ENCODE measurements at places on chromosomes 2 and 18. TPM values are rescaled to one million over a fixed set of nuclear protein-coding genes. Genes with fewer than 3 reads are reported as not detected.

GRCh38 chr2:74768401-74768914 lies 65.5 kb upstream of the HK2 start:
- no peak for DNase-seq

DNA sequence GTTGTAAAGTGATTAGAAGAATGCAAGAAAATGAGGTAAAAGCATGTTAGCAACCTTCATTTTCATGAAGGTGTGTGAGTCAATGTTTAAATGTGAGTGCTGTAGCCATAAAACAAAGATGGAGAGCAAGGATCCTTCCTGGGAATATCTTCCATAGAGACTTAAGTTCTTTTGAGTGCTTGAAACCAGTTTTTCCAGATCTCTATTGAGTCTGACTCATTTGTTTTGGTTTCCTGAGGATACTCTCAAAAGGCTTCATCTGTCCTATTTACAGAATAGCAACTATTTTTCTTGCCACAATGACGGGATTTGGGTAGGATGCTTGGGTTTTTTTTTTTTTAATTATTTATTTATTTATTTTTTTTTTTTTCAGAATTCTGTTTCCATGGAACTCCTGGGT lies 45.9 kb upstream of the ASB1 start:
- no peak for DNase-seq

GRCh38 chr18:3177902-3178687 lies 41.7 kb downstream of the MYOM1 start:
- DNase-seq: no peak

GRCh38 chr2:52135235-52135634 lies 1103.3 kb upstream of the NRXN1 start:
- DNase-seq: no peak

GRCh38 chr2:116879650-116880160 lies 934.8 kb upstream of the DDX18 start:
- DNase-seq: no peak

DNA sequence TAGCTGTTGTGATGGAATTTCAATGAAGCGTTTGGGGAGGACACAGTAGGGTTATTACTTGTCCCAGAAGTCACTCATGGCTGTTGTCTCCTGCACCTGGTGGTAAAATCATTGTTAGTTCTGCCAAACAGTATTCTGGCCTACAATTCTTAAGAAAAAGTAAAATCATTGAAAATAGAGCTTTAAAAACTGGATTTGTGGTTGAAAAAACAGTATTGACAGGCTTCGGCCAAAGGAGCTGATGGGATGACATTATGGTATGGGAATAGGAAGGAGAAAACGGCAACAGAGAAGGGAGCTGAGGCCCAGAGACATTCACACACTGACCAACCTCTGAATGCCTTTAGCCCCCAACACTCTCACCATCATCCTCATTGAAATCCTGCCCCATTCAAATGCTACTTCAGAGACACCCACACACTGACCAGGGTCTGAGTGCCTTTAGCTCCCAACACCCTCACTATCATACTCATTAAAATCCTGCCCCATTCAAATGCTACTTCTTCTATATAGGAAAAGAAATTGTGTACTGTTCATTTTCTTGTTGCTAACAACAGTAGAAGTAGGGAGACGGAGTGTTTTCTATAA lies 114.1 kb upstream of the OSR1 start:
- DNase-seq: no peak

DNA sequence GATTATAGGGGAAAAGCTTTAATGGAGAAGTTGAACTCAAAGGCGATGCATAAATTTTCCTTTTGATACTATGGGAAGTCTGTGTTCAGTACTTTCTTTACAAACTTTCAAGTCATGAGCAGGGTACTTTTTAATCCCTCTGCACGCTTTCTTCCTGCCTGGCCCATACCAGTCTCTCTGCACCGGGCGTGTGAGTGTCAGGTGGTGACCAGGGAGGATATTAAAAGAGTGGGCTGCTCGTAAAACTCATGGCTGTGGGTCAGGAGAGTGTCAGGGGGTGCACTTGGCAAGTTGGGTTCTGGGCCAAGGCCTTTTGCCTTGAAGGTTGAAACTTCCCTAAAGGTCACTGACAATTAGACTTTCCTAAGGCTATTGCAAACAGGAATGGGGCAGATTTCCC lies 367.8 kb downstream of the GPD2 start:
- no peak for DNase-seq

GRCh38 chr2:173806761-173807160 lies 158.4 kb downstream of the SP3 start:
- DNase-seq: no peak

GRCh38 chr2:233039212-233039845 lies 6.9 kb downstream of the NEU2 start:
- DNase-seq: no peak

Gene SLC8A1
- 50.4 TPM for total RNA-seq

DNA sequence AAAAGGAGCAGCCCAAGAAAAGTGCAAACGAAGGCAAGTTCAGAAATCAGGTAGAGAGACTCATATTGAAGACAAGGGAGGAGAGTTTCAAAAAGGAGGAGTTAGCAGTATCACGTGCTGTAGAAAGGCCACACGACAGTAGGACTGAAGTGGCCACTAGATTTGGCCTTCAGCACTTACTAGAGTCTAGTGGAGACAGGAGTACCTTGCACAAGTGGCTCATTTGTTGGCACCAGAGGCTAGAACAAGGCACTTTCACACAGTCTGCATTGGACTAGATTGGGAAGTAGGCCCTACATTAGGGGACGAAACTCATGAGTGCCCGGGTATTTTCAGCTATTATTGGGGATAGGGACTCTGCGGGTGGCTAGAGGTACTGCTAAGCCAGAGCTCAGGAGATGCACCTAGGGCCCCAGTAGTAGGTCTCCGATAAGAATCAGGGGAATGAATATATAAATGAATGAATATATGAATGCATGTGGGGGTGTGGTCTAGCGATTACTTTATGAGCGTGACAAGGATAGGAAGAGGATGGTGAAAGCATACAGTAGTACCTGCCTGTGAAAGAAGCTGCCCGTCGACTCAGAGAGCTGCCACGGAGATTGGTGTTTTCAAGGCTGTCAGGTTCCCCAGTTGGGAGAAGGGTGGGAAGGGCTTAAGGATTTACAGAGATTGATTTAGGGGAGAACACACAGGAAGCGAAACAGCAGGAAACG lies 1.4 kb upstream of the NCOA1 start:
- no peak for DNase-seq

Gene LHCGR
- not detected for total RNA-seq

Gene SLC19A3
- 0.56 TPM for total RNA-seq

GRCh38 chr18:77114415-77115191 lies 18.0 kb downstream of the MBP start:
- peak; percentile 90 for DNase-seq

GRCh38 chr2:240785424-240786335 lies 34.3 kb downstream of the KIF1A start:
- peak; percentile 74 for DNase-seq

DNA sequence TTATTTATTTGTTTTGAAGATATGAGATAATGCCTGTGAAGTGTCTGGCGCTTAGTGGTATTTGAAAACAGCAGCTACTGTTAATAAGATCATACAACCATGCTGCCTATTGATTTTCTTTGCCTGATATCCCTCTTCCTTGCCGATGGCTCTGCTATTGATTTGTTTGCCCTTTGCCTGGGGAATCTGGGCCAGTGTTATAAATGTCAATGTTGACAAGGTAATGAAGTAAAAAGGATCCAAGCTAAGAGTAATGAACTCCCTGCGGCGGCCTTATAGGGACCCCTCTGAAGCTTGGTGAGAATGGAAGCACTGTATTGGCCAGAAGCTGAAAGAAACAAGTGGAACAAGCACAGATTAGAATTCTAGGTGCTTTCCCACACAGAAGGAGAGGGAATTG lies 854.6 kb downstream of the CNTNAP5 start:
- no peak for DNase-seq

DNA sequence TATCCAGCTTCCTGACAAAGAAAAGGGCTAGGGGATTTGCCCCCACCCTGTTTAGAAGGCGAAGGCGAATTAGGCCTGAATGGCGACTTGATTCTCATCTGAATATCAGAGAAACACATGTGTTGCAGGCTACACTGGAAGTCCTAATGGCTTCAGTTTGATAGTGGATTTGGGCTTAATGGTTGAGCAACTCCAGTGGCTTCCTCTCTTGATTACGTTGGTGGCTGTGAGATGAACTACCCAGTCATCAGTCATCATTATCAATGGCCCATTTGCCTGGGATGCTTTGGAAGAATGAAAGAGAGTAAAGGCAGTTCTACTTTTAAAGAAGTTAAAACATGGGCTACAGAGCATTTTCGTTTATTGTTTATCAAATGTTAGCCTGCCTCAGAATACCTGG lies 60.9 kb upstream of the IL1R1 start:
- no peak for DNase-seq

GRCh38 chr2:61295981-61296380 lies 134.0 kb downstream of the C2orf74 start:
- no peak for DNase-seq

Gene SCYGR4
- not detected for total RNA-seq

GRCh38 chr18:12741351-12741750 lies 38.5 kb downstream of the PSMG2 start:
- no peak for DNase-seq

GRCh38 chr18:79583426-79583825 lies 96.2 kb upstream of the CTDP1 start:
- peak; percentile 50 for DNase-seq

- DNase-seq: no peak
Measured at GRCh38 chr2:15223887-15224286, 337.2 kb downstream of the NBAS start.

Gene TXNDC2
- 0.28 TPM for total RNA-seq

Gene CLEC4F
- total RNA-seq: not detected

DNA sequence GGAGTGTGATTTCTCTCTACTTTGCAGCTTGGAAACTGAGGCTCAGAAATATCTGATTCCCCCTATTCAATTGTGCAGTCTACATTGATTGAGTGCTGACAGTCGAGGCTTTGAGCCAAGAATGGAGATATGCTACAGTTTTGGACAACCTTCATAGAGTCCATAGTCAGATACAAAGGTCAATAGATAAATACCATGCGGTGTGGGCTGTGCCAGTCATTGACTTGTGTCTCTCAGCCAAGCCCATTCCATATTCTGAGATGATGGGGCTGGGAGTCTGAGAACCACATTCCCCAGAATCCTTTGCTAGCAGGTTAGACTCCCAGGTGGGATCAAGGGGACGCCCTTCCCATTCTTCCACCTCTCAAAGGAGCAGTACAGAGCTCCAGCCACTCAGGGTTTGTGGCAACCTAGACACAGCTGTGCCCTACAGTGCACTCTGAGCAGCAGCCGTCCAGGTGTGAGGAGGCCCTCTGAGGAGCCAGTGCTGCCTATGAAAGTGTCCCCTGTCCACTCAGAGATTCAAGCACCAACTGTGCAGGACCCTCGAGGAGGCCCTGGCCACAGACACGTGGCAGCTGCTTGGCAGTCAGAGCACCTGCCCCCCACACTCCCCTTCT lies 348.3 kb downstream of the CYRIA start:
- no peak for DNase-seq

Measured in chondrocyte (in vitro differentiated cells).